ENCODE measurements at places on chromosomes 4 and X.

GRCh38 chr4:142648378-142648777 lies 197.7 kb downstream of the INPP4B start:
- DNase-seq = no peak

DNA sequence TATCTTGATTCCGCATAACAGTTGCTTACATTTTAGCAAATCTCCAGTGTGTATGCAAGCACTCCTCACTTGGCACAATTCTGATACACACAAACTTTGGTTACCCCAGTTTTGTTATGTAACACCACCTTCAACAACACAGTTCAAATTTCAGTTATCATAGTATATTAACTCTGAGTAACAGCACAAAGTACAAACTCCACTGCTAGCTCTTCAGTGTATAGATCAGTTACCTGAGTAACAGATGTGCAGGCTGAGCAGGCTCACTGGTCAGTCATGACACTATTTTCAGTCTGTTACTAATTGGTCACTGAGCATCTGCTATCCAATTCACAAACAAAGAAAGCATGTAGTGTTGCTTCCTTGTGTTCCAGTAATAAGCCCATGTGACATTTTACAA lies 55.4 kb downstream of the PKD2 start:
- DNase-seq = no peak

- peak; percentile 23 for DNase-seq
Observed at GRCh38 chrX:35890699-35891098, 28.8 kb upstream of the CFAP47 start.

DNA sequence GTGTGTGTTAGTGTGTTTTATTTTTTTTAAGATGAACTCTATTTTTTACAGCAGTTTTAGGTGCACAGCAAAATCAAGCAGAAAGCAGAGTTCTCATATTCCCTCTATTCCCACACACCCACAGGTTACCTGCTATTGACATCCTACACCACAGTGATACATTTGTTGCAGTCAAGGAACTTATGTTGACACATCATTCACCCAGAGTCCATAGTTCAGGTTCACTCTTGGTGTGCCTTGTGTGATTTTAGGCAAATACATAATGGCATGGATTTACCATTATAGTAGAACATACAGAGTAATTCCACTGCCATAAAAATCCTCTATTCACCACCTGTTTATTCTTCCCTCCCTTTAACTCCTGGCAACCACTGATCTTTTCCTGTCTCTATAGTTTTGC lies 28.7 kb downstream of the DIAPH2 start:
- DNase-seq = no peak

DNA sequence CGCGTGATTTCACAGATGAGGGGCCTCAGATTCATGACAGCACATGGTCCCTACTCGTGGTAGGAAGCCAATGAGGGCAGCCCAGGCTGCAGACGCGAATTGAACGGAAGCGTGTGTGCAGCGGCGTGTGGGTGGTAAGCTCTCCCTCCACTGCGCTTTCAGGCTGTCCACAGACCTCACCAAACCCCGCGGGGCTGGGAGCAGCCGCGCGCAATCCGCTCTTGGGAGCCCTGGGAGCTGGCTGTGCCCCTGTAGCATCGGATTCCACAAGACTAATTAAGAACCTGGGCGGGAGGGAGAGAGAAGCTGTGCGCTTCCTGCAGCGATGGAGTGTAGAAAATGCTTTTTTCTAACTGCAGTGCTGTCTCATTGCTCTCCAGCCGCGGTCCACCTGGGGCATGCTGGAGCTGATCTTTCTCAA lies 134.9 kb downstream of the STOX2 start:
- DNase-seq = peak; percentile 71

GRCh38 chr4:25663781-25664180 lies 8.1 kb downstream of the SLC34A2 start:
- no peak for DNase-seq

DNA sequence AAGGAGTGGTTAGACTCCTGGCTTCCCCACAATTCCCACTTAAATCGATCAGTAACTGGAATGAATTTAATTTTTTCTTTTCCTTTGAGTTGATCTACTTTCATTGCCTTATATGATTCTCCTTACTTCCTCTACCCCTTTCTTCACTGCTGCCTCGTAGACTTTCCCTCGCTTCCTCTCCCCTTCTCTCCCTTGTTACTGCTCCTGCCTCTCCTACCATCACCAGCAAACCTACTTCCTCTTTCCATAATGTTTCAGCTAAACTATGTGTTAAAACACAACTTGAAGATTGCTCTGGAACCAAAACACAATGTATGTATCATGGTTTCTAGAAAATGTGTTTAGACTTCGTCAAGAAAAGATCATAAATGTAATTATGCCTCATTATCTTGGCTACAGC lies 132.0 kb upstream of the TET2 start:
- DNase-seq = no peak

DNA sequence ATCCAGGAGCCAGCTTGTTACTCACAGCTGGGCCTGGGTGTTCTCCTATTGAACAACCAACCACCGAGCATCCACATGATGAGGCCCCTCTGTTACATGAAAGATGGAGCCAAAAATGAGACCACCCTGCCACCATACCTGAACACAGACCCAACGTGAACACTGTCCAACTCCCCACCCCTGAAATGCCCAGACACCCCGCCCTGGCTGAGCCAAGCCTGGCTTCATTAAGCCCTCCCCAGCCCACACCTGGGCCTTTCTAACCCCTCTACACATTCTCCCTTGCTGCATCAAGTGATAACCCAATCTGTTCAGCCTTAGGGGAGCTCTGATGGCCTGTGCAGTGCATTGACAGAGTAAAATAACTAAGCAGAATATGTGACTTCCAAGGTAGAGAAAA lies 80.7 kb downstream of the EVC start:
- no peak for DNase-seq

DNA sequence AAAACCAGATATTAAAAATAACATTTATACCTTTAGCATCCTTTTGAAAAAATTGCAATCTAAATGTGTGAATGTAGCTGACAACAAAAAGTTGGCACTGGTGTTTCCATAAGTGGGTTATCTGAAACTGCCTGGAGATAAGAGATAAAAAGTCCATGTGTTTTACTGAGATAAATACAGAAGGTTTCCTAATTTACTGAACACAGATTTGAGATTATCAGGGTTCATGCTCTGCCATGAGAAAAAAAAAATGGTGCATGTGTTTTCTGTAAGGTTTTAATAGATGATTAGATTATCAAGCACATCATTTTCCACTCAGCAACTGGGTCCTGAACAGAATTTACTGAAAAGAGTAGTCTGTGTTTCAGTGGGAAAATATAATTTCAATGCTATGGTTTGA lies 326.2 kb upstream of the SLIT2 start:
- DNase-seq = no peak

DNA sequence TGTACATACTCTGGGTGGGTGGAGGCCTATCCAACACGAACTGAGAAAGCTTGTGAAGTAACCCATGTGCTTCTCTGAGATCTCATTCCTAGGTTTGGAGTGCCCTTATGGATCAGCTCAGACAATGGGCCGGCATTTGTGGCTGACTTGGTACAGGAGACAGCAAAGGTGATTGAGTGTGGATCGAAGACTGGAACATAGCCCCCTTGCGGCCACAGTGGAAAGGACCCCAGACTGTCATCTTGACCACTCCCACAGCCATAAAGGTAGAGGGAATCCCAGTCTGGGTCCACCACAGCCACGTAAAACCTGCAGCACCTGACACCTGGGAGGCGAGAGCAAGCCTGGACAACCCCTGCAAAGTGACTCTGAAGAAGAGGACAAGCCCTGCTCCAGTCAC lies 598.0 kb upstream of the AADAT start:
- no peak for DNase-seq

DNA sequence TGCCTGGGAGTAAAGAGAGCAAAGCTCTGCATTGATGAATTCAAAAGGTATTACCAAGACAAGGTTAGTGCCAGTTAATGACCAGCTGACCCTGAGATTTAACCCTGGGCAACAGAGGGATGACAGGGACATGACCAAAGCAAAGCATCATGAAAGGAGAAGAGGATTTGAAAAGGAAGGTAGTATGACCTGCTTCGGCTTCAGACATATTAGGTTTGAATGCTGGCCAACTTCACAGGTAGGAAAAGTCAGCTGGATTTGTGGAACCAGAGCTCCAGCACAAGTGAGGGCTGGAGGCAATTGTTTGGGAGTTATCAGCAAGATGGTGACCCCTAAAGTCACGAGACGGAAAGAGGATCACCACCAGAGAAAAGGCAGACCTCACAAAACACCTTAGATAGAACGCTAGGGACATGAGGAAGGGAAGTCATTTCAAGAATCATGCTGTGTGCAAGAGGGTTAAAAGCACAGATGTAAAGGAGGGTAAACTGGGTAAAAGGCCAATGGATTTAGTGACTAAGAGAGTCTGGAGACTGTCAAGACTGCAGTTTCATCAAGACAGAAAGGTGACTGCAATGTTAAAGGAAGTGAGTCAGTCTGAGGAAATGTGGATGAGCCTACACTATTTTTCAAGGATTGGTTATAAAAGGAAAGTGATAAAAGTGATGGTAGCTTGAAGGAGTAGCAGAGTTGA lies 45.6 kb downstream of the SH3RF1 start:
- no peak for DNase-seq

GRCh38 chr4:77031544-77031943 lies 44.2 kb downstream of the CCNI start:
- peak; percentile 47 for DNase-seq

- DNase-seq = no peak
Observed at GRCh38 chrX:25427873-25428555, 412.2 kb upstream of the ARX start.

- no peak for DNase-seq
Observed at GRCh38 chr4:95910749-95911148, 70.9 kb downstream of the PDHA2 start.

DNA sequence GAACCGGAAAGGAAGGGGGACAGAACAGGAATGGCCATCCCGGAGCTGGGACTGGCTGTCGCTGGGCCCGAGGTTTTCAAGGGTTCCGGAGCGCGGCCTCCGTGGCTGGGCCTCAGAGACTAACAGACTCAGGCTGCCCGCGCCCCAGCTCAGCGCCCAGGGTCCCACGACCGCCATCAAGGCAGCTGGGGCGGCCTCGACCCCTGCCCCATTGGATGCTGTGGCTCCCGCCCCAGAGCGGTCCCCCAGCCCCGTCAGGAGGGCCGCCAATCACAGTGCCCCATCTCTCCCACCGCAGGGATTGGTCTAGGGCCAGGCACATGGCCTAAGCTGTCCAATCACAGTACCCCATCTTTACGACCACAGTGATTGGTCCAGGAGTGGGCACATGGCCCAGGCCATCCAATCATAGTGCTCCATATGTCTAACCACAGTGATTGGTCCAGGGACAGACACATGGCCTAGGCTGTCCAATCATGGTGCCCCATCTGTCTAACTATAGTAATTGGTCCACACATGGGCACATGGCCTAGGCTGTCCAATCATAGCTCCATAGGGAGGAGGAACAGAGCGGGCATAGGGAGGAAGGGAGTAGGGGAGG lies 105.3 kb upstream of the NKX1-1 start:
- DNase-seq = peak; percentile 63

- DNase-seq = no peak
Observed at GRCh38 chrX:21933077-21933476, 7.4 kb upstream of the SMS start.

DNA sequence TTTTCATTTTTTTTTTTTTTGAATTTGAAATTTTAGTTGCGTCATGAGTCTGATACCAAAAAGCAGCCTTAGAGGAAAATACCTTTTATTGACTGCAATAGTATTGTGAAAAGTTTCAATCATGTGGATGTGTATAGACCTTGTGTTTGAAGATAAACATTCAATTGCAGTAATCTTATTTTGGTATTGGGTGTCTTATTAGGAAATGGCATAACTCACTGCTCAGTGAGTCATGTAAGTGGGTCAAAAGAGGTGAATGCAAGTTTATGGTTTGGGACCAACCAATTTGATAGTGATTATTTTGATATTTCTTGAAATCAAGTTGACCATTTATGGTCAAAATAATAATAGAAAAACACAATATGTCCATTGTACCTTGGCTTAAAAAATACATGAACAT lies 627.8 kb upstream of the SLIT2 start:
- no peak for DNase-seq

DNA sequence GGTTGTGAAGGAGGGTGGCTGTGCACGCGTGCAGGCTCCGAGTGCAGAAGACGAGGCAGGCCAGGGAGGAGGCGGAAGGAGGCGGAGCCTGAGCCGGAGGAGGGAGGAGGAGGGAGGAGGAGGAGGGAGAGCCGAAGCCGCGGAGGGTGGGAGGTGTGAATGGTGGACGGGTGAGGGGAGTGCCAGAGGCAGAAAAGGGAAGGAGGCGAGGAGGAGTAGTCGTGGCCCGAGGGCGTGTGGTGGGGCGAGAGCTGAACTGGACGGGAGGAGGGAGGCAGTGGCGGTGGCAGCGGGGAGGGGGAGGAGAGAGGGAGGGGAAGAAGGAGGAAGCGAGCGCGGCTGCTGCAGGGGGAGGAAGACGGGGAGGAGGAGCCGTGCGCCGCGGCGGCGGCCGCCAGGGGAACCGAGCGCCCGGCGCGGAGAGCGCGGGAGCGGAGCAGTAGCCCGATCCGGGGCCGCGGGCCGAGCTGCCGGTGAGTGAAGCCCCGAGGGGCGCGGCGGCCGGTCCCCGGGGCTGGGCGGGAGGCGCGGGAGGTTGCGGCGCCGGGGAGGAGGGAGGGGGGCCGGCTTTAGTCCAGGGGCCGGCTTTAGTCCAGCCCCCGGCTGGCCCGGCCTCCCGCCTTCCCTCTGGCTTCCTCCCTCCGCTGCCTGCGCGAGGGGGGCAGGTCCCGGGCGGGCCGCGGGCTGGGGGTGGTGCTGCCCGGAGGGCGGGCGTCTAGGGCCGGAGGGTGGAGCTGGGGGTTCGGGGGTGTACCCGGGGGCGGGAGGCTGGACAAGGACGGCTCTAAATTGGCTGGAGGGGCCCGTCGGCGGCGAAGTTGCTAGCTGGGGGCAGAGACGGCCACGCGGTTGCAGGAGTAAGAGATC lies at the start of gene TMEM164:
TSS of gene TMEM164 (plus strand) at position 815 of the 867 bp plus-strand sequence. CDS start 661 bp downstream, outside the sequence.
- peak; percentile 84 for DNase-seq

DNA sequence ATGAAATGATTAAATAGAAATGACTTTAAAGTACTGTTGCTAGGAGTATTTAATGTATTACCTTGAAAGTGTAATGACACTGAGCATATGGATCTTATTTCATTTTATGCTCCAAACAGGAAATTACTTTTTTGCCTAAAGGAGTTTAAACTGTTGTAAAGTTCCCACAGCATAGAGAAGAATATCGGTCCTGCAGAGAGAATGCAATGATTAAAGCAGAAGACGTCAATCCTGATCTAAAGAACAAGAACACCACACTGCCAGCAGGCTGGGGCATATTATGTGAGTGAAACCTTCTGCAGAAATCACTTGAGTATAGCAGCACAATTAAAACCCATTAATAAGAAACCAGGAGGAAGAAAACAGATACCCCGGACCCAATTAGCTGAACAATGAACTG lies 72.8 kb upstream of the CAMK2D start:
- no peak for DNase-seq

GRCh38 chr4:168528131-168528949 lies 31.5 kb downstream of the PALLD start:
- no peak for DNase-seq

GRCh38 chr4:173334891-173335752 lies 964 bp upstream of the HMGB2 start:
- peak; percentile 63 for DNase-seq

GRCh38 chrX:23589496-23589895 lies 77.8 kb upstream of the PRDX4 start:
- DNase-seq = no peak

- peak; percentile 22 for DNase-seq
Observed at GRCh38 chr4:182978152-182978827, 61.1 kb upstream of the DCTD start.
